ENCODE measurements at places on chromosomes 16 and 17. TPM values are rescaled to one million over a fixed set of nuclear protein-coding genes. Genes with fewer than 3 reads are reported as not detected.
A peak's percentile ranks its signal among the peaks of the same experiment; 100 is the strongest.

Gene CA7
- total RNA-seq: not detected

Gene JPH3
- not detected for total RNA-seq

Gene KRT33A
- total RNA-seq: not detected

Gene PRSS33
- total RNA-seq: not detected

Gene NUDT16L1
- 81.9 TPM for total RNA-seq

Gene CCDC200
- not detected for total RNA-seq

Gene PLXDC1
- total RNA-seq: not detected

Gene CEP131
- 46.0 TPM for total RNA-seq

Gene KRTAP3-2
- total RNA-seq: not detected

DNA sequence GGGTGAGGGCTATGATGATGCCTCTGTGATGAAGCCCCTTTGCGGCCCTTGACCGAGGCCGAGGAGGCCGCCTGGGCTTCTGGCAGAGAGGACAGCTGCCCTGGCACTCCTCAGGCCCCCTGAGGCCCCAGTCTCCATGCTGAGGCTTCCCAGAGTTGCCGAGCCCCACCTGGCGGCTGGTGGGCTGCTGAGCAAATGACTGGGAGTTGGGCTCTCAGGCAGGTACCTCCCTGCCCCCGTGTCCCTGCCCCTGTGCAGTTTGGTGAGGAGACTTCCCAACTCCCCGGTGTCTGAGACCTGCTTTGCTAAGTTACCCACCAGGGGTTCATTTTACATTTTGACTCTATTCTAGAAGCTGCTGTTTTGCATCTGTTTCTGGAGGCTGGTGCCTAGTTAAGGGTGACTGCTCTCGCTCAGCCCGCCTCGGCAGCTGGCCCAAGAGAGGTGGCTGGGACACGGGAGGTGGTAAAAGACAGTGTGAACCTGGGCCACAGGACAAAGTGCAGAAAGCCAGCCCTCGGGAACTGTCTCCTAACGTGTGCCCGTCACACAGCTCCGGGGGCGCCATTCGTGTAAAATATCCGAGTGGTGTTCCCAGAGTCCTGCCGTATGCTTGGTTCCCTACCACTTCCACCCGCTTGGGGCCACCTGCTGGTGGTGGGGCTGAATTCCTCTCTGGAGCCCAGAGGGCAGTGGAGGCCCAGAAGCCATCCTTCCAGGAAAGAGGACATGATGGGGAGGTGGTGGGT lies 134.5 kb downstream of the RAB11FIP4 start:
- peak; percentile 62 for DNase-seq

GRCh38 chr16:77822661-77823060 lies 34.3 kb downstream of the VAT1L start:
- no peak for DNase-seq

DNA sequence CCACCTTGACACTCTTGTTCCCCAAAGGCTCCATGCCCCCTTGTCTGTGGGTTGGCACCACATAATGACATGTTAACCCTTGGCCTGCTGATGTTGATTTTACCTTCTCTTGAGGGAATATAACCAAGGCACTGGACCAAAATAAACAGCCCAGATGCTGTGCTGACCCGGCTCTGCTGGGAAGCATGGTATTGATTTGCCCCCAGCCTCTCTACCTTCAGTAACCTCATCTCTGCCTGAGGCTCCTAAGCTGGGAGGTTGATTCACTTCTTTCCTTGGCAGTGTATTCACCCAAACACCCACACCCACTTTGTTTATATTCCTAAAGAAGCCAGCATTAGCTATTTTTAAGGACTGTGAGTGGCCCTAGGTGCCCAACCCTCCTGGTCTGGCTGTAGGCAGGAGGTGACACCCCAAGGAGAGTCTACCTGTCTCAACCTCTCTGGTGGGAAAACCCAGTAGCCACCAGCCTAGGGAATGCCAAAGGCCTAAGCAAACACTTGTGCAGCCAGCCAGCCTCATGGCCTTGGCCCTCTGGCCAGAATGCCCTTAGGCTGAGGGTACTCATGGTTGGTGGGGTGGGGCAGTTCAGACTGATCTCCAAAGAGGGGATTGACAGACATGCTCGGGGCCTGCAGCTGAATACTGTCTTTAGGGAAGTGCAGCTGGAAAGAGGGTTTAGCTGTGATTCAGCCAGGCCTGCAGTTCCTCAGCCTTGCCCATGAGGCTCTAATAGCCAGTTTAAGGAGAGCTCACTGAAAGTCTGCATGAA lies 42.7 kb downstream of the GNAO1 start:
- DNase-seq: no peak

GRCh38 chr16:11689031-11689840 lies 21.0 kb downstream of the SNN start:
- DNase-seq: no peak

- no peak for DNase-seq
These were observed 11.3 kb downstream of the RIPOR1 start for GRCh38 chr16:67539691-67540635.

DNA sequence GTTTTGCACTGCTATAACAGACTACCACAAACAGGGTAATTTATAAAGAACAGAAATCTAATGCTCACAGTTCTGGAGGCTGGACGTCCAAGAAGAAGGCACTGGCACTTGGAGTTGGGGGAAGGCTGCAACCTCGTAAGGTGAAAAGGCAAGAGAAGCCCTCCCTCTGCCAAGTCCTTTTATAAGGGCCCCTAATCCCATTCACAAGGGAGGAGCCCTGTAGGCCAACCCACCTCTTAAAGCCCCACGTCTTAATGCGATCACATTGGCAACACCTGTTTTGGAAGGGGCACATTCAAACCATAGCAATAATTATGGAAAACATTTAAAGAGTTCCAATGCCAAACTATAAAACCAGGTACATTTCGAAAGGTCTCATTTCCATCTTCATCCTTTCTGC lies 5.2 kb downstream of the PKD1L3 start:
- DNase-seq: no peak

DNA sequence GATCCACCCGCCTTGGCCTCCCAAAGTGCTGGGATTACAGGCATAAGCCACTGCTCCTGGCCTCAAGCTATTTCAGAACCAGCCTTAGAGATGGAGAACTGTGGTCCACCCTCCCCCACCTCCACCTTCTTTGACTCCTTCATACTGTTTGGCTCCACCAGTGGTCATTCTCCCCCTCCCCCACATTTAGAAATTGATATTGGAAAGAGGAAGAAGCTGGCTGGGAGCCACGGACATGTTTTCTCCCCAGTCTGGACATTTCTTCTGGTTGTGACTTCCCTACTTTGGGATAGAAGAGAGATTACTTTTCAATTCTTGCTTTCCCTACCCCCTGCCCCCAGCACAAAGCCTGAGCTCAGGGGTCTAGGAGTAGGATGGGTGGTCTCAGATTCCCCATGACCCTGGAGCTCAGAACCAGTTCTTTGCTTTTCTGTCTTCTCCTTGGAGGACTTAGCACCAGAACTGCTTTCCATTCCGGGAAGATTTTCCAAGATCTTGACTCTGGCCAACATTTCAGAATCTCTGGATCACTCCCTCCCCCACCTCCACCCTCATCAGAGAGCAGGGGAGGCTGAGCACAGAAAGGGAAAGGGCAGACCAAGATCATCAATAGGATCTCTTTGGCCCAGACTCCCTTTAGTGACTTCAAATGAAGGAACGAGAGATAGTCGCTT lies 16.3 kb downstream of the CAVIN1 start:
- DNase-seq: no peak

Measured in HT-29 (cell line).